ENCODE measurements at places on chromosomes 5 and 9.
A peak's percentile ranks its signal among the peaks of the same experiment; 100 is the strongest.

- DNase-seq: no peak
Measured at GRCh38 chr5:20224046-20224445, 236.0 kb upstream of the CDH18 start.

- no peak for DNase-seq
Measured at GRCh38 chr5:124021066-124021641, 509.2 kb downstream of the CSNK1G3 start.

- peak; percentile 83 for DNase-seq
Measured at GRCh38 chr5:145495741-145496140, 339.4 kb downstream of the PRELID2 start.

DNA sequence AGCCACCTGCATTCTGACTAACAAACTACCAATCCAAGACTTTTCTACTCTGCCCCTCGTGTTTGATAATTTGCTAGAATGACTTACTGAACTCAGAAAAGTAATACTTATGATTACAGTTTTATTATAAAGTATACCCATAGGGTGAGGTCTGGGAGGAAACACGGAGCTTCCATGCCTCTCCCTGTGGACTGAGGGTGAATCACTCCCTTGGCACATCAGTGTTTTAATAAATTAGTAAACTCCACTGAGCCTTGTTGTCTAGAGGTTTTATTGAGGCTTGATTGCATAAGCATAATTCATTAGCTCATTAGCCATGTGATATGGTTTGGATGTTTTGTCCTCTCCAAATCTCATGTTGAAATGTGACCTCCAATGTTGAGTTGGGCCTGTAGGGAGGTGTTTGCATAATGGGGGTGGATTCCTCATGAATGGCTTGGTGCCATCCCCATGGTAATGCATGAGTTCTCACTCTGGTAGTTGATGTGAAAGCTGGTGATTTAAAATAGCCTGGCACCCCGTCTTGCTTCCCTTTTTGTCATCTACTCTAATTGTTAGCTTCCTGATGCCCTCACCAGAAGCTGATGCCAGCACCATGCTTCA lies 233.6 kb upstream of the TRPC7 start:
- DNase-seq: no peak

- DNase-seq: no peak
Measured at GRCh38 chr5:34009610-34010009, 1.8 kb upstream of the AMACR start.

- DNase-seq: no peak
Measured at GRCh38 chr9:113584428-113585084, 121.0 kb downstream of the RGS3 start.

DNA sequence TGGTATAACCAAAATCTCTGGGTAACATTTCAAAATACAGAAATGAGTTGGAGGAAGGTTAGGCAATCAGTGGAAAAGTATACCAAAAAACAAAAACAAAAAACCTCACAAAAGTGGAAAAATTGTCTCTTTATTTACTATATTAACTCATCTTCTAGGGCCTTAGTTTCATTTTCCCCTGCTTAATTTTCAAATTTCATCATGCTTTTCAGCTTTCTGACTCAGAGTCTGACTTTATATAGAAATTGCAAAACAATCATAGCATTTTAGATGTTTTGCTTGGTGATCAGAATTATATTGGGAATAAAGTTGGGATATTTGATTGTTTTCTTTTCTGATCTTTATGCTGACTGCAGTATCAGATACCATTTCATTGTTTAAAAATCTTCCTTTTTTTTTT lies 257.0 kb upstream of the PRR16 start:
- DNase-seq: no peak

- no peak for DNase-seq
Measured at GRCh38 chr5:161713042-161713441, 27.5 kb downstream of the GABRA6 start.

DNA sequence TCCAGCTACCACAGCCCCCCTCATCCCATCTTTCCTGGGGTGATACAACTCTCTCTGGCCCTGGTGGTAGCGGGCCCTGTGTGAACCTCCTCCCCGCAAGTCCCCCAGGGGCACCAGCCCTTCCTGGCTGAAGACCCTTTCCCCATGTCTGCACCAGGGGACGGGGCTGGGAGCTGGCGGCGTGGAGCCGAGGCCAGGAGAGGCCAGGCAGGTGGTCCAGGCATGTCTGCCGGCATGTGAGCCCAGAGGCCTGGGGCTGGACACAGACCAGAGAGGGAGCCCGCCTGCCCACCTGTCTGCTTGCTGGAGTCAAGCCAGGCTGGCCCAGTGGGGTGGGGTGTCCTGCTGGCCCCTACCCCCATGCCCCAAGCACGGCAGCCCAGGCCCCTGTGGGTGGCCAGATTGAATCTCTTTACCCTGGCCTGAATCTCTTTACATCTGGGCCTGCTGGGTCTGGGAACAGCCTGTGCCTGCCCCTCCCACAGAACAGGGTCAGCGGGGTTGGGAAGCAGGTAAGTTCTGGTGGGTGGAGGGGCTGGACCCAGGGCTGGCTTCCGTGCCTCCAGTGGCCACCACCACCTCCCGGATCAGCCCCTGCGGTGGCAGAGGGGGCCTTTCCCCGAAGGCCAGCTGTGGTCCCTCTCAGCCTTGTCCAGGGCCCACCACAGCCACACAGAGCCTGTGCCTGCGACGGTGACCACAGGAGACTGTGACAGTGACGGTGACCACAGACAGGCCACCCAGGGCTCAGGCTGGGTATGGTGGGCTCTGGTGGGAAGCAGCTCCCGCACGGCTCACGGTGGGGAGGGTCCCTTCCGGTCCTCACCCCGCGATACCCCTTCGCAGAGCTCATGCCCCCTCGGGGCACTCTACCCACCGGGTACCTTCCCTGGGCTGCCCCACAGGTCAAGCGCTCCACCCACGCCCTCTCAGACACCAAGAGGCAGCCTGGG lies 7.1 kb downstream of the LCN12 start:
- DNase-seq: no peak

All from Daoy (cell line).